ENCODE measurements at places on chromosomes 16 and 17.

DNA sequence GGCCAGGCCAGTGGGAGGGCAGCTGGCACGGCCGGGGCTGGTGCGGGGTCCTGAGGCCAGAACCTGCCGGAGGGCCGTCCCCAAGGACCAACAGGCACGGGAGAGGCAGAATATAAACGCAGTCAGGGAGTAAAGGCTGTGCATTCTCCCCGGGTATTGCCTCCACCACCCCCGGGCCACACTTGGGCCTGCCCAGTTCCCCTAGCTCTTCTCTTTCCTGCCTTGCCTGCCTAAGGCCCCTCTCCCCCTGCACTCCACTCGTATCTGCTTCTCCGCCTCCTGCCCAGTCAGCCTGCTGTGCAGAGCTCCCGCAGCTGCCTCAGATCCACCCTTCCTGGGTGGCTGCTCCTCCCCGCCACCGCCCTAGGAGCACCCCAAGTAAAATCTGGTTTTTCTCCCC lies 5.0 kb upstream of the RPH3AL start:
- no peak for DNase-seq

DNA sequence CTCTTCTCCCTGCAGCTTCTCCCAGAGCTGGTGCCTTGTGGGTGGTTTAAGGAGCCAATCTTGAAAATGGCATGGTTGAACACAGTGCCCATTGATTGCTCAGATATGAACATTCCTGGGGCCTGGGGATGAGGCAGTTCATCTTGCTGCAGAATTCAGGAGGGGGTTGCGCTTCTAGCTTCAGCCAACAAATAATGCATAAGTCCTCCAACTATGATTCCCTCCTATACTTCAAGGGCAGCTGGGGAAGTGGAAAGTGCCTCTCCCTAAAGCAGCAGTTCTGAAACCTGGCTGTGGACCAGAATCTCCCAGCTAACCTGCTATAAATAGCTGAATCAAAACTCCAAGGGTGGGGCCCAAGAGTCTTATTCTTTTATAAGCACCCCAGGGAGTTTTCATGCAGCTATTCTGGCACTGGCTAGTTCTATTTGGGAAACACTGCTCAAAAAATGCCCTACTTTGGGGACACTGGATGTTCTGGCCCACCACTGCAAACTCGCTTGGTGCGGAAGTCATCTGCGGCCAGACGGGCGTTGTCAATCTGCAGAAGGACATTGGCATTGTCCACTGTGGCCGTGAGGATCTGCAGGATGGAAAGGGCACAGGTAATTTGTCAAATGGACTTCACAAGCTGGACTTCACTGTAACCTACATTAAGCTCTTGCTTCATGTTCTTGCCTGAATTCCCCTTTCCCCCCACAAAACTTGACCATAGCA lies 130.3 kb downstream of the CCDC144A start:
- DNase-seq: no peak

DNA sequence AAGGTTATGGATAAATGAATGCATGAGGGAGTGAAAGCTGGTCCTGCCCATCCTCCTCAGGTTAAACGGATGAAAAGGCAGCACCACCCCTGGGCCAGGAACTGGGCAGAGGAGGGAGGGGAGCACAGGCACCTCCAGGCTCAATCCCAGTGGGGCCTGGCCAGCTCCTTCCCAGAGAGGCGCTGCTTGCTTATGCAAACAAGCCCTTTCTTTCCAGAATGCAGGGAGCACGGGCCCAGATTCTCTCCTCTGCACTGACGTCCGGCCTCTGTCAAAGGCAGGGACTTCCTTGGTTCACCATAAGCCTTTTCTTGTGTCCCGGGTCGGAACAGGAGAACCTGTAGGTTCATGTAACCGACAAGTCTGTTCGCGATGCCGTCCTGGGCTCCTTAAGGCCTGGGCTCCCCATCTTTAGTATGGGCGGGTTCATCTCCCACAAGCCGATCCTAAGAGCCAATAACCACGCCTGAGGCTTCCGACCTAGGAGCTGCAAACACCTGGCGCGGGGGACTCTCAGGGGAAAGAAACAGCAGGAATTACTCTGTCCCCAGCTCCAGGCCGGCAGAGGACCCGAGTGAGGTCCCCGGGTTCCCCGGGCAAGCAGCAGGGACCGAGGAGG lies 16.3 kb downstream of the ENPP7 start:
- DNase-seq: no peak

- peak; percentile 68 for DNase-seq
Measured at GRCh38 chr16:23058576-23058975, 90.7 kb downstream of the USP31 start.

- DNase-seq: peak; percentile 44
Measured at GRCh38 chr16:87832741-87833502, 36.4 kb downstream of the SLC7A5 start.

DNA sequence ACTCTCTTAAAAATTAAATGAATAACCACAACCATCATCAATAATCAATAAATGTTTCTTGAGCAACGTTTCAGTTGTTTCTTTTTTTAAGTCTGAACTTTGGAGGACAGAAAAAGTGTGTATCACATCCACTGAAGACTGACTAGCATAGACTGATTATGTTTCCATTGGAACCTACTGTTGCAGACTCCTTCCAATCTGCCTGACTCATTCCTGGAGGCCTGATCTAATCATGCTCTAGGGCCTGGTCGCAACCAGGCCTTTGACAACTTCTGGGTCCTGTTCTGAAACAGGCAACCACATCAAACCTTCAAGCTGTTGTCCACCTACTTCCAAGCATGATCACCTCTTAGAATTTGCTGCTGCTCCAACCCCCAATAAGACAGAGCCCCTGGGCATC lies 109.2 kb upstream of the NUDT7 start:
- DNase-seq: no peak

- no peak for DNase-seq
Measured at GRCh38 chr16:58442547-58442946, 50.3 kb downstream of the GINS3 start.

GRCh38 chr17:42744283-42744805 lies 496 bp downstream of the EZH1 start:
- no peak for DNase-seq

Data from hypothalamus (tissue), 51 donors.